Putamen (tissue), 1 donor: ENCODE measurements at places on chromosomes 11 and 22.

DNA sequence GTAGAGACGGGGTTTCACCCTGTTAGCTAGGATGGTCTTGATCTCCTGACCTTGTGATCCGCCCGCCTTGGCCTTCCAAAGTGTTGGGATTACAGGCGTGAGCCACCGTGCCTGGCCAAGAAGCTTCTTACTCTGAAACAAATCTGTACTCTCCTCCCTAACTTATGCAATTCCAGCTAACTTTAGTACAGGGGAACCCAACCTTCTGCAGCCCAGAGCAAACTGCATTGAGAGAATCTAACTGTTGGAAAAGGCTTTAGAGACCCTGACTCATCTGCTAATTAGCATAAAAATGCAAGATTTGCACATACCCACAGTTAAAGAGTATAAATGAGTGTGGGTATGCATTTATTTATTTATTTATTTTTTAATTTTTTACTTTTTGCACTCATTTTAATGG lies 64.8 kb downstream of the APOL5 start:
- DNase-seq: no peak

GRCh38 chr11:1844221-1845094 lies 5.7 kb downstream of the TNNI2 start:
- no peak for DNase-seq

- DNase-seq: no peak
These were observed 38.4 kb upstream of the EMID1 start for GRCh38 chr22:29167032-29167911.

DNA sequence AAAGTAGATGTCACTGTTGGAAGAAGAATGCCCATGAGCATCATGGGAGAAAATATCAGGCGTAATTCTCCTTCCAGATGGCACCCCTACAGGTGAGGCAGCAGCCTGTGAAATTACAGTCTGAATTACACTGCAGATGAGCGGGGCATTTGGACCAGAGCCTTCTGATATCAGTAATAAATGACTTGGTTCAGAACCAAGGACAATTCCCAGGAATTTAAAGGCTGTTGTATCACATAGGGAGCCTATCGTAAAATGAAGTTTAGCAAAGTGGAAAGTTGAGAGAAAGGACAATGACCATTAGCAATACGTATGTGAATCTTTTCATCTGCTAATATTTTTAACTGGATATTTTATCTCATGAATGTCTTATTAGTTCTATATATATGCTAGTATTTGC lies 61.3 kb downstream of the PRMT3 start:
- no peak for DNase-seq

DNA sequence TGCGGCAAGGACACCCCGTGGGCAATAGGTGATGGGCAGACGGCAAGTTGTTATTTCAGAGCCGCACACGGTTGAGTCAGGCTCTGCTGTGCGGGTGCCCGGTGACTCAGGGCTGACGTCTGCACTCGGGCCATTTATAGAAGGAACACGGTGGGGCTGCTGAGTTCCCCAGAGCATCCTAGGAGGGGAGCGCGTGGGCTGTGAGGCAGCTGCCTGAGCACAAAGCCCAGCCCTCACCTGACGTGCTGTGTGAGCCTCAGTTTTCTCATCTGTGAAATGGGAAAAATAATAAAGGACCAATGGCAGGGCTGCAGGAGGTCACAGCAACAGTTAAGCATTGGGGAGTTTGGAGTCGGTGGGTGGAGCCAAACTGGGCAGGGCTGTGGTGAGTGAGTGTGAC lies 11.3 kb upstream of the RHOD start:
- peak; percentile 74 for DNase-seq

- DNase-seq: no peak
These were observed 32.7 kb downstream of the ARHGAP42 start for GRCh38 chr11:100719809-100720221.

- DNase-seq: no peak
These were observed 8.7 kb downstream of the APOL5 start for GRCh38 chr22:35726398-35726797.

DNA sequence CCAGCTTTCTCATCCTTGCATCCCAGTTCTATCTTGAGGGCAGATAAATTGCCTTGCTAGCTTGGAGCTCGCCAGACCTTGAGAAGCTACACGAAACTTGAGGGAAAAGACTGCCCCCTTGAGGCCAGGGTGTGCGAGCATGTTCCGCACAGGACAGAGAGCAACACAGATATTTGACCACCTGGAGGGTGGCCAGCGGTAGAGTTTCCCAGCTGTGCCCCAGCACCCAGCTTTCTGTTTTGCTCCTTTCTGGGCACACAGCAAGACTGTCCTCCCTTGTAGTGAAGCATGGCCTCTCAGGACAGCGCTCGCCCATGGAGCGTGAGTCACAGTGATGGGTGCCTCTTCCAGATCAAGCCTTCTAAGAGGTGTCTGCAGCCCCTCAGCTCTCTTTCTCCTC lies 23.5 kb downstream of the SPATA19 start:
- peak; percentile 52 for DNase-seq

- no peak for DNase-seq
These were observed 13.3 kb downstream of the SMCO4 start for GRCh38 chr11:93529707-93530467.

DNA sequence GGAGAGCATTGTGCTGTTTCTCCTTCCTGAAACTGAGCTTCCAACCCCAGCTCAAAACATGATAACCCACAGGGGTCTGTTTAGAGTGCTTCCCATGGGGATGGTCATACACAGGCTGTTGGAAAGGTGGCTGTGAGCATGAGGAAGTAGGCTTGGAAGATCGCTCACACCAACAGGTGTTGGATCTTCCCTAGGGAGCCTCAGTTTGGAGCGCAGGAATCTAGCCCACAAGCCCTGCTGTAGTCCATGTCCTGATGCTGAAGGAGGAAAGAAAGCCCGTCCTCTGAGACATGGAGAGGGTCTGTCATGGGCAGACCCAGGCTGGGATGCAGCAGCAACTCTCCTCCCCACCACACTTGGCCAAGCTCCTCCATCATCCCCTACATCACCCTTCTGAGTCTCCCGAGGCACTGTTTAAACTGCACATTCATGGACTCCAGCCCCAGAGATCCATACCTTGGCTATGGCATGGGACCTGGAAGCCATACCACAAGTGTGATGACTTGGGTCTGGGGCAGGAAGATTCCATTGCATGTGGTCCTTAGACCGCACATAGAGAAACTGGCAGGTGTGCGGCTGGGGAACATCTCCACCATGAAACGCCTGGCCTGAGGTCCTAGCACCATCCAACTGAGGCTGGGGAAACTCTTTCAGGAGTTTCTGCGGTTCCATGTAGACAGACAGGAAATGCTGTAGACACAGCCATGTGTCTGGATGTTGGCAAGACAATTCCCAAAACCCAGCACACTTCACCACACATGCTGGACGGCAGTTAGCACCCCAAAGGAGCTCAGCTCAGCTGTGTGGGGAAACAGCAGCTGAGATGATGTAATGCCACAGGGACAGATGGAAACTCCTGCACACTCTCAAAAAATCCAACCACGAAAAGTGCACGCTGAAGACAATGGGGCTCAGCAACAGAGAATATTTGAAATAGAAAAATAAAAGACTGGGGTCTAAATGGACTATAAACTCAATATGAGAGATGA lies 27.6 kb upstream of the TTC12 start:
- DNase-seq: no peak

- no peak for DNase-seq
These were observed 12.2 kb upstream of the LMO2 start for GRCh38 chr11:33904102-33904501.

- no peak for DNase-seq
These were observed 97.1 kb downstream of the KCNQ1 start for GRCh38 chr11:2541881-2542361.

- no peak for DNase-seq
These were observed 72.8 kb downstream of the SCUBE1 start for GRCh38 chr22:43270314-43270908.

GRCh38 chr11:6843670-6844069 lies 1.8 kb upstream of the OR10A5 start:
- DNase-seq: no peak

DNA sequence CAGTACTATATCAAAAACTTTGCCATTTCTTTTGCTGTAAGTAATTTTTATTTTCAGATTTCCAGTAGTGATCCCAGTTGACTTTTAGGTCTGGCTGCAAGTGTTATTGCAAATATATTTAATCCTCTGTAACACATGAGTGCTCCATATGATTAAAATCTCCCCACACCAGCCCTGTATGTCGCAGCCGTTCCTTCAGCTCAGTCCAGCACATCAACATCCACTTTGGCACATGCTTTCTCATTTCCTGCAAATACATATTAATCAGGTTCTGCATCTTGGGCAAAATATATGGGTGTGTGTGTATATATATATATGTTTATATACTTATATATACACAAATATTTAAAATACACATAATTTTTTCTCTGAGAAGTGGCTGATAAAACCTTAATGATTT lies 919.5 kb downstream of the JRKL start:
- DNase-seq: no peak

GRCh38 chr11:4682623-4683419 lies 14.8 kb downstream of the OR51E2 start:
- DNase-seq: no peak
